PC-3 (cell line): ENCODE measurements at places on chromosomes 1 and 21.
A peak's percentile ranks its signal among the peaks of the same experiment; 100 is the strongest.

DNA sequence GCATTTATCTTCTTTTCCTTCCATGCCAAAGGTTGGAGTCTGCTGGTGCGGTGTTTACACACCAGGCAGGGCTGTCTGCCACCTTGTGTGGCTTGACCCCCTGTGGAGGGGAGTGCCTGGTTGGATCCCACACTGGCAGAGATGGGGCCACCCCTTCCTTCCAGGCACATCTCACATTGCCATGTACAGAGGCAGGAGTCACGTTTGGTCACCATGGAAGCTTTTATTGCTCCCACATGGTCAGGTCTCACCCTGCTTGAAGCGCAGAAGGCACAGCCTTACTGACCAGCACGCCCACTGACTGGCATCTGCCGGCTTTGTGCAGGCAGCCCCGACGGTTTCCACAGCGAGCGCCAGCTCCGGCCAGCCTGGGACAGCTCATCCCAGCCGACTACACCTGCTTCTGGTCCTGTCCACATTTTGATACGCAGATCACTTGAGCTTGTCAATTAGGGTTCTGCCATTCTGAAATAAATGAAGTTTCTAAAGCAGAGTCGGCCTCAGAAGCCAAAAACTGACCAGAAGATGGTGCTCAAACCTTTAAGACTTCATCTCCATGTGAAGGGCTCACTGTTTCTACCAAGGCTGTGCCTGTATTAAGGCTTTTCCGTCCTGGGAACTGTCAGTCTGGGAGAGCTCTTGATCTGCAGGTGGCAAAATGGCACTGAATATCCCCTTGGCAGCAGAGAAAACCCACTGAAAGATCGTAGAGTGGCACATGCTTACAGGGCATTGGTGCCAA, 35.6 kb upstream of the EPHA8 start:
- DNase-seq: no peak

GRCh38 chr1:53332833-53333232, 5.0 kb upstream of the LRP8 start:
- DNase-seq: no peak

DNA sequence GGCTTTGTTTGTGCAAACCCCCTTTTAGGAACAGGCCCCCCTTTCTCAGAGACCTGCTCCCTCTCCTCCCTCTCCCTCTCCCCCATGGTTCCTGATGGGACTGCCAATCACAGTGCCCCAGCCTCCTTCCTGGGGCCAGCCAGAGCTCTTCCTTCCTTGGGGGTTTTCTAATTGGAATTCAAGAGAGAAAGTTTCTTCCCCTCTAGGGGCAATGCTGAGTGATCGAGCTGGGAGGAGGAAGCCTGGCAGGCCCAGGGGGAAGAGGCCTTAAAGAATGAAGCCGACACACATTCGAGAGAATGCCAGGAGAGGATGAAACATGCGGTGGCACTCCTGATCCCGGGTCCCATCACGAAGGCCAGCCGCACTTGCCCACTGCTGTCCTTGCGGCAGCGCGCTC, 21.3 kb upstream of the COL16A1 start:
- no peak for DNase-seq

- no peak for DNase-seq
These were observed 30.8 kb downstream of the MRPL37 start for GRCh38 chr1:54230507-54231339.

DNA sequence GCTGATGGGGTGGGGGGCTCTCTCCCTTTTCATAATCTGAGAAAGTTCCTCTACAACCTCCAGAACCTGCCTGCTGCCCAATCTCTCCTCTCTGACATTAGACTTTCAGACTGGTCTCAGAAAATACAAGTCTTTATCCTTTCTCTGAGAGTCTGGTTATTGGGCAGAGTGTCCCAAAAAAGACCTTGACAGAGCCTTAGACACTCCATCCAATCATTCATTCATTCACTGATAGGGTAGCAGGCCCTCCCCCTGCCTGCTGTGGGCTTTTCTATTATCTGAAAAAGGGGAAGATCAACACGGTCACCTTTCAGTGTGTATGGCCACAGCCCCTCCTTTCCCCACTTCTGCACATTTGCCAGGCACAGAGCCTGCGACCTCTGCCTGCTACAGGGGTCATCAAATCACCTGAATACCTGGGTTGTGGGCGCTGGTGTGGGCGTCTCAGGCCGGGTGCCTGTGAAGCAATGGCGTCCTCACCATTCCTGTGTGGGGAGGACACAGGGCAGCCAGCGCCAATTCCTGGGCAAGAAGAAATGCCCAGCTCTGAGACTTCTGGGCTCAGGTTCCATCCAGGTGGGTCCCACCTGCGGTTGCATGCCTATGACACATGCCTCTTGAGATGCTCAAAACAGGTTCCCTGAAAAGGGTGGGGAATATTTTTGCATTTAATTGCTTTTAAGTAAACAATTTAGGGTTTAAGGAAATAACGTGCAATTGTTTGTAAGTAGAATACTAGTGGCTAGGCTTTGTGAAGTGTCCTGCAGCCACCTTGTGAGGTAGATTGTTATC, 52.8 kb downstream of the ELK4 start:
- DNase-seq: peak; percentile 95

GRCh38 chr1:31750858-31751510, 13.2 kb downstream of the ADGRB2 start:
- DNase-seq: no peak
